Activated B cell treated with CpG ODN at 0.5 μM for 24 hours (primary cell): ENCODE measurements at places on chromosomes 16 and 17. TPM values are rescaled to one million over a fixed set of nuclear protein-coding genes. Genes with fewer than 3 reads are reported as not detected.

APOBR gene
- total RNA-seq, result 2.9 and 3.2 TPM in 2 replicates

ZNF423 gene
- total RNA-seq, result not detected in 2 replicates

CA10 gene
- not detected in 2 replicates for total RNA-seq

PRAC2 gene
- not detected in 2 replicates for total RNA-seq

CCL3 gene
- total RNA-seq, result 74.4 and 74.5 TPM in 2 replicates

GDPD3 gene
- 4.9 and 6.1 TPM in 2 replicates for total RNA-seq

FOXO3B gene
- total RNA-seq, result 5.8 and 7.6 TPM in 2 replicates
